Fibroblast of skin of abdomen (primary cell): ENCODE measurements at places on chromosomes 5 and 9.

DNA sequence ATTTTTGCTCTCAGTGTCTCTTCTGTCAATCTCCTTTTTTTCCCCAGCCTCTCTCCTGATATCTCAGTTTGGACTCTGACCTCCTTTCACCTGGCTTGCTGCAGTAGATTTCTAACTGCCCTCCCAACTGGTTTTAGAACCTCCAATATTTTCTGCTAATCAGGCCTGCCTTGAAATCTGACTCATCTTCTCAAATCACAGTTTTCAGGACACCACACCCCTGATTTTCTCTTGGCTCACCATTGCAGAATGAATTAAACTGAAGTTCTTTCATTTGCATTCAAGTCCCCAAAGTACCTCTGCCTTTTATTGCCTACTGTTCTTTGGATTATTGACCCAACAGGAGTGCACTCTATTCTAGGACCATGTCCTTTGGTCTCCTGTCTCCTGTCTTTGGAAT, 310.4 kb upstream of the TRPC7 start:
- no peak for DNase-seq

DNA sequence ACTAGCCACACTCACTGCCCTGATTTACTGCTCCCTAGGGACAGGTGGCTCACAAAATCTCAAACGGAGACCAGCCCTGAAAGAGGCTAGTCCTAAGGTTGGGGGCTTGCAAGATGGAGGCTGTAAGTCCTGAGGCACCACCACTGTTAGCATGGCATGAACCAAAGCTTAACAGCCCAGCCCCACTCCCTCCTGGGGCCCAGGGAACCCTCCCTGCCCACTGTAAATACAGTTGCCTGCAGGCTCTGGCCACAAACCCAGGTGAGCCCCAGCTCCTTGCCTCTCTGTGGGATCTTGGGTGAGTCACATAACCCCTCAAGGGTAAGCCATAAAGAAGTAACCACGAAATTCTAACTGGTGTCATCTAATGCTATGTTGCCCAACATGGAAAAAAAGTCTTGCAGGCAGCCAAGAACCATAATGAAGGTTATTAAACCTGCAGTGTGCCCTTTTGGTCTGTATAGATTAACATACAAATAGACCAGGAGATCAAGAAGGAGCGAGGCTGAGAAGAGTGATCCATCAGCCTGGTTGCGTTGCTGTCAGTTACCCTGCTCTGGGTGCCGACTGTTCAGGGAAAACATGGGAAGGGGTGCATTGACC, 1.7 kb upstream of the POMT1 start:
- peak; percentile 66 for DNase-seq

GRCh38 chr5:179385914-179386313, 40.7 kb upstream of the ADAMTS2 start:
- DNase-seq, result no peak

DNA sequence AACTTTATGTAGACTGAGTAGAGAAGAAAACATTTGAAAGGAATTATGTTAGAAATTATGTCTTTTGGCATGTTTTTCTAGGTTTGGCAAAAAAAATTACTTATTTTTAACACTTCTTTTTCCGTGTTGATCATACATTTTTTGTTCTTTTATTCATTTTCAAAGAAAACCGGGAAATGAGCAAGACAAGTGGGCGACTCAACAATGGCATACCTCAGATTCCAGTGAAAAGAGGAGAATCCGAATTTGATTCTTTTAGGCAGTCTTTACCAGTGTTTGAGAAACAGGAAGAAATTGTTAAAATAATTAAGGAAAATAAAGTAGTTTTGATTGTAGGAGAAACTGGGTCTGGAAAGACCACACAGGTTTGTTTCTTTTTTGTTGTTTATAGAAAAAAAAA, 12.9 kb downstream of the YTHDC2 start:
- DNase-seq, result no peak
